ENCODE measurements at places on chromosomes 13 and 19.

DNA sequence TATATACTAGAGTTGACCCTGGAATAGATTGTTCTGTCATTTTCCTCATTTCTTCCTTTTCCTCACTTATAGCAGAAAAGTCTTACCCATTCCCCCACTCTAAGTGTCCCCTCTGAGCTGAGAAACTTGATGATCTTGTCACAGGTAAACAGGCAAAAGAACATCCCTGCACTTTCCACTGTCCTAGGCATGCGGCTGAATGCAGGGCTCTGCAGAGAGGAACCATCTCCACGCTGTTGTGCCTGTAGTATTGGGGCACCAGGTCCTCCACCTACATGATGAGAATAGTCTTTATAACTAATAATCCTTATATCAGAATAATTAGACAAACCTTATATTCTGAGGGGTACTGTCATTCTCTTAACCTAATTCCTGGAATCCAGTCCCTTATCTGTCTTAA lies 211.3 kb downstream of the RBM26 start:
- H3K27me3 ChIP-seq = no peaks in the 10 kb centered on the region
- DNase-seq = no peak
- peak overlapping the region; percentile 77 for H3K27ac ChIP-seq
- H3K4me1 ChIP-seq = peaks cover 57% of the 10 kb centered on the region
- H3K36me3 ChIP-seq = peaks cover 7% of the 10 kb centered on the region

GRCh38 chr19:10602330-10603083 lies 15.4 kb upstream of the AP1M2 start:
- peak overlapping the region; percentile 94 for H3K4me3 ChIP-seq
- peaks cover 11% of the 10 kb centered on the region for H3K36me3 ChIP-seq
- peak overlapping the region; percentile 99 for H3K27ac ChIP-seq
- no peaks in the 10 kb centered on the region for H3K27me3 ChIP-seq
- DNase-seq = peak; percentile 75

DNA sequence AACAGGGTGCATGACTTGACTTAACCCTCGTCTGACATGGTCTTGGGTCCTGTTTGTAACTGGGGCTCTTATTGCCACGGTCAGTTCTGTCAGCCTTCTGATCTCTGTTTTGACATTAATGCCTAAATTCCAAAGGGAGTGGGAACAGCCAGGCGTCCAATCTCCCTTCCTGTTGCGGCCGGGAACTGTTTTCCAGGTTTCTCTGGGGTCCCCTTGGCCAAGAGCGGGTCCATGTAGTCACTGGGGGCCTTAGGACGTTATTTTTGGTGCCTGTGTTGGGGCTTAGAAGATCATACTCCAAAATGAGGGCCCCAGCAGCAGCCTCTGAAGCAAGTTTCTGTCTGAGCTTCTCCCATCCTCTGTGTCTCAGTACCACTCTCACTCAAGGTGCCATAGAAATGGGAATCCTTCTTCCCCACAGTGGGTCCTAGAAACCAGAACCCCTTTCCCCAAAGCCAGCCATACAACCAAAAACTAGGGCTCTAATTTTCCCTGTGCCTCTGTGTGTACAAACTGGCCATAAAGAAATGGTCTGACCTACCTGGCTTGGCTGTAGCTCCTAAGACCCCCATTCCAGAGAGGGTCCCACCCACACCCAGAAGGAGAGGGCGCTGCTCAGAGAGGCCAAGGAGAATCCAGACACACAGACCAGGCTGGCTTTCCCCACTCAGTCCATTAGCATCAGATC lies 50.4 kb downstream of the C13orf46 start:
- H3K27ac ChIP-seq = peak overlapping the region; percentile 49
- peaks cover 5% of the 10 kb centered on the region for H3K36me3 ChIP-seq
- no peaks in the 10 kb centered on the region for H3K4me1 ChIP-seq
- no peak for DNase-seq
- no peak overlapping the region for H3K4me3 ChIP-seq

- no peak overlapping the region for H3K4me3 ChIP-seq
- H3K27me3 ChIP-seq = no peaks in the 10 kb centered on the region
- peaks cover 33% of the 10 kb centered on the region for H3K4me1 ChIP-seq
- no peak for DNase-seq
- no peak overlapping the region for H3K27ac ChIP-seq
Observed at GRCh38 chr19:42498169-42498757, 30.0 kb downstream of the CEACAM1 start.

DNA sequence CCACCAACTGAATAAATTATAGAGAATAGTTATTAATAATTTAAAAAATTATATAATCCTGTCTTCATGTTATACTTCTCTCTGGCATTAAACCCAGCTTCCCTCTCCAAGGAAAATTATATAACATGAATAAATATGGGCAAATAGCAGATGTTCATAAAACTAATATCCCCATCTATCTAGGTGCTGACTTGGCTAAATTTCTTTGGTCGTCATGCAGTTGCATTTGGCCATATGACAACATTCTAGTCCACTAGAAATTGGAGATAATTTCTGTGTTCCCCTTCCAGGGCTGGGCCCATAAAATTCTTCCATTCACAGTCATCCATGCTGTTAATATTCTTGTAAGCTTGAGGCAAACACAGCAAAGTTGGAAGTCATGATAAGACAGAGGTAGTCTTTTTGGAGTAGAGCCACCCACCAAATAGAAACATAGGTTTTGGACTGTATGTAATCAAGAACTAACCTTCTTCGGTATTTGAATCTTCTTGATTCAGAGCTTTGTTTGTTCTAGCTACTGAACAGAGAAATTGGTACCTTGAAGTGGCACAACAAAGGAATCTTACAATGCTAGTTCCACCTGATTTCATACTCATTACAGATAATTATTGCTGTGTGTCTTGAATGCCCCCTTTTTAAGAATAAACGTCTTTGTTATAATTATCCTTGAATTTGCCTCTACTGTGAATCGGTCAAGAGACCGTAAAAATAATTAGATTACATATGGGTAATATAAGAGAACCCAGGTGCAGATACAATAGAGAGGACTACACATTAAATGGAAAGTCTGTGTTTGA lies 678.5 kb upstream of the PCDH20 start:
- H3K4me3 ChIP-seq = no peak overlapping the region
- H3K36me3 ChIP-seq = no peaks in the 10 kb centered on the region
- H3K27ac ChIP-seq = no peak overlapping the region
- no peaks in the 10 kb centered on the region for H3K27me3 ChIP-seq

GRCh38 chr13:46295491-46296114 lies 83.9 kb downstream of the LRRC63 start:
- no peaks in the 10 kb centered on the region for H3K27me3 ChIP-seq
- peak; percentile 31 for DNase-seq
- H3K27ac ChIP-seq = peak overlapping the region; percentile 90

DNA sequence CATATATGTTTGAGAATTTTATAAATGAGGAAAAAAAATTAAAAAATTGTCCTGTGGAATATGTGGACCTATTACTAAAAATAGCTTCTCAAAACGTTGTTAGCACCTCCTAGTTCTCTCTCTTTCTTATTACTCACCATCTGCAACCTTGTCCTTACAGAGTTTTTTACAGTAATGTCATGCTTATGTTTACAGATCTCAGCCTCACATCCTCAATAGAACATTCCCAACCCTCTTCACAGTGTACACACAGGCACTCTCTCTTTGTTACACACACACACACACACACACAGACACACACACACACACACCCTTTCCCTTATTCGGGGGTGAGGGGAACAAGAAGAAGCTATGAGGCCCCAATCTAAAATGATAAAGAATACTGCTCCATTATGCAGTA lies 197.7 kb downstream of the SLITRK6 start:
- no peak overlapping the region for H3K4me3 ChIP-seq
- H3K4me1 ChIP-seq = no peaks in the 10 kb centered on the region
- no peak overlapping the region for H3K27ac ChIP-seq
- no peaks in the 10 kb centered on the region for H3K36me3 ChIP-seq
- DNase-seq = no peak

DNA sequence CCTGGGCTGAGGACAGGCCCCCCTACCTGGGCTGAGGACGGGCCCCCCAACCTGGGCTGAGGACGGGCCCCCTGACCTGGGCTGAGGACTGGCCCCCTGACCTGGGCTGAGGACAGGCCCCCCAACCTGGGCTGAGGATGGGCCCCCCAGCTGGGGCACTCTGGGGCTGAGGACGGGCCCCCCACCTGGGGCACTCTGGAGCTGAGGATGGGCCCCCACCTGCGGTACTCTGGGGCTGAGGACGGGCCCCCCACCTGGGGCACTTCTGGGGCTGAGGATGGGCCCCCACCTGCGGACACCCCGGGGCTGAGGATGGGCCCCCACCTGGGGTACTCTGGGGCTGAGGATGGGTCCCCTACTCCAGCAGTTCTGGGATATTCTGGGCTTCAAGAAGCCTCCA lies 65.5 kb downstream of the RASA3 start:
- H3K4me1 ChIP-seq = peaks cover 53% of the 10 kb centered on the region
- peaks cover 9% of the 10 kb centered on the region for H3K36me3 ChIP-seq

DNA sequence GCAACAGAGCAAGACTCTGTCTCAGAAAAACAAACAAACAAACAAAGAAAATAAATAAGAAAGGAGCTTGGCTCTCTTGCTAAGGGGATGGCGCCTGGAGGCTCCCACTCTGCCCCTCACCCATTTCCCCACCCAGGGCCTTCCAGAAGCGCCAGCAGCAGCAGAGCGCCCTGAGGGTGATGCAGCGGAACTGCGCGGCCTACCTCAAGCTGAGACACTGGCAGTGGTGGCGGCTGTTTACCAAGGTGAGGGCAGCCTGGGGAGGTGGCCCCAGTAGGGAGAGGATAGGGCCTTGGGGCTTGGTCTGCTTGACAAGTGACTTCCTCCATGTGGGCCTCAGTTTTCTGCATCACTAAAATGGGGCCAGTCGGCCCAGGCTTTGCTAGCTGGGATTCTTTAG lies 59.8 kb downstream of the MYH14 start:
- peak overlapping the region; percentile 22 for H3K27ac ChIP-seq
- H3K27me3 ChIP-seq = peaks cover 26% of the 10 kb centered on the region
- H3K4me1 ChIP-seq = peaks cover 2% of the 10 kb centered on the region
- no peak overlapping the region for H3K4me3 ChIP-seq
- H3K36me3 ChIP-seq = no peaks in the 10 kb centered on the region
- no peak for DNase-seq

DNA sequence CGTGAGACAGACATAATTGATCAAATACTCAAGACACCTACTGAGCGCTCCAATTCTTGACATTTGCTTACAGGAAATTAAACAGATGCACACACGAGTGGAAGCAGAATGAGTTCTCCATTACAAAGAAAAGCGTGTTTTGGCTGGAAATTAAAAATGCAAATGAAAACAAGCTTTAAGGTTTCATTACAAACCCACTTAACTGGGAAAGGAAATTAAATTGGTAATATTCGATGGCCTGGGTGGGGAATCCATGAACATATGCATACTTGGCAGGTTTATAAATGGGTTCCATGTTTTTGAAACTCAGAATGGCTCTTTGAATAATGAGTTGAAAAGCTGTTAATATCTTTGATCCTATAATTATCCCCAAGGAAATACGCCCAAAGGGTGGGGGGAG lies 178.0 kb downstream of the IER2 start:
- DNase-seq = no peak
- no peak overlapping the region for H3K27ac ChIP-seq
- H3K27me3 ChIP-seq = peaks cover 15% of the 10 kb centered on the region
- H3K4me1 ChIP-seq = no peaks in the 10 kb centered on the region

Data from stimulated activated naive B cell treated with anti-CD40 and anti-IgM and Interleukin-4, amounts not matched to agents 10 μg/mL and 1 μg/mL and 100 μg/mL, for 72 hours (primary cell).